Eye (tissue), 1 donor: ENCODE measurements at places on chromosomes 6 and 20.
A peak's percentile ranks its signal among the peaks of the same experiment; 100 is the strongest.

- DNase-seq: no peak
Measured at GRCh38 chr6:25157183-25157582, 122.0 kb upstream of the CARMIL1 start.

DNA sequence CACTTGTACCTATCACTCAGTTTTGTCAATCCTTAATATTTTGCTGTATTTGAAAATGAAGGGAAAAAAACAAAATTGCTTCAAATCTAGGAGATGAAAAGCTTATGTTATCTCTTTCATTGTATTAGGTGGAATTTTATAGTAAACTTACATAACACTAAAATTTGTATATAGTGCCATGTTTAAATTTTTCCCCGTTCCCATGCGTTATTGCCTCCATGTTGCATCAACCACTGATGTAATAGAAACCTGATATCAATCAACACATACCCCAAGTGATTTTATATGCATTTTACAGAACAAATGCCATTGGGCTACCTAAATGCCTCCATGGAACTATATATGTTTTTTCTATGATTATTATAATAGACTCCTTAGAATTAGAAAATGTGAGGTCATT, 14.8 kb upstream of the TREM2 start:
- DNase-seq: no peak

GRCh38 chr6:93300661-93301060, 118.7 kb downstream of the EPHA7 start:
- DNase-seq: no peak

DNA sequence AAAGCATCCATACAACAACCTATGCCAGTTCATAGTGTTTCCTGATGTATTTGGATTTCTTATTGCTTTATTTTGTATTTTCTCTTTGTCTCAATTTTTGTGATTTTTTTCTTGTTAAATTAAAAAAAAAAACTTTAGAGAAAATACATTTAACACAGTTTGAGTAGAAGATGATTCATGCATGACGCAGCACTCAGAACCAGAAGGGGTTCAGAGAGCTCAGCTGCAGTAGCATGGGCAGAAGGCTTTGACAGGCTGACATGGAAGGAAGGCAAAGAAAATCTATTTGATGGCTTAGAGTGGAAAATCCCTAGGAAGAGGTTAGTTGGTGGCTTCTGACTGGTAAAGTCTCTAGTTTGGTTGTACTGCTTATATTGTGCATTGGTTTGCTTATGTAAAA, 207.2 kb upstream of the STXBP5 start:
- DNase-seq: no peak

- DNase-seq: peak; percentile 16
Measured at GRCh38 chr6:9140951-9141460, 705.7 kb upstream of the SLC35B3 start.

- no peak for DNase-seq
Measured at GRCh38 chr6:132571774-132572173, 1.7 kb downstream of the TAAR6 start.

DNA sequence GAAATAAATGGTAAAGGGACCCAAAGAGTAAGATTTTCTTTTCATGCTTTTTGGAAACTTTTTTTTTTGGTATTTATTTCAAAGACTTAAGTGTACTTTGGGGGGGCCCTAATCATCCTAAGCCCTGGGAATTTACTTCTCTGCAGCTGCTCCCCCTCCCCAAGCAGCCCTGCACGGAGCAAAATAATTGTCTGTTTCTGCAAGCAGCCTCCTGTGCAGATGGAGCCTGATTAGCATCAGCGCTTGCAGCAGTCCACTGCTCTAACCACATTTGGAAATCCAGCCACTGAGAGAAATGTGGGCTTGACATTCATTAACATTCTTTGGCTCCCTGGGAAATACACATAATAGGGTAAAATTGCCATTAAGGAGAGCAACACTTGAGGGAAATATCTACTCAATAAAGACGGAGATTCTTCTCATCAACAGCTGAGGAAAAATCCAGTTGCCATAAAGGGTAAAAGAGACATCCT, 309.2 kb upstream of the MAP3K7 start:
- peak; percentile 61 for DNase-seq

DNA sequence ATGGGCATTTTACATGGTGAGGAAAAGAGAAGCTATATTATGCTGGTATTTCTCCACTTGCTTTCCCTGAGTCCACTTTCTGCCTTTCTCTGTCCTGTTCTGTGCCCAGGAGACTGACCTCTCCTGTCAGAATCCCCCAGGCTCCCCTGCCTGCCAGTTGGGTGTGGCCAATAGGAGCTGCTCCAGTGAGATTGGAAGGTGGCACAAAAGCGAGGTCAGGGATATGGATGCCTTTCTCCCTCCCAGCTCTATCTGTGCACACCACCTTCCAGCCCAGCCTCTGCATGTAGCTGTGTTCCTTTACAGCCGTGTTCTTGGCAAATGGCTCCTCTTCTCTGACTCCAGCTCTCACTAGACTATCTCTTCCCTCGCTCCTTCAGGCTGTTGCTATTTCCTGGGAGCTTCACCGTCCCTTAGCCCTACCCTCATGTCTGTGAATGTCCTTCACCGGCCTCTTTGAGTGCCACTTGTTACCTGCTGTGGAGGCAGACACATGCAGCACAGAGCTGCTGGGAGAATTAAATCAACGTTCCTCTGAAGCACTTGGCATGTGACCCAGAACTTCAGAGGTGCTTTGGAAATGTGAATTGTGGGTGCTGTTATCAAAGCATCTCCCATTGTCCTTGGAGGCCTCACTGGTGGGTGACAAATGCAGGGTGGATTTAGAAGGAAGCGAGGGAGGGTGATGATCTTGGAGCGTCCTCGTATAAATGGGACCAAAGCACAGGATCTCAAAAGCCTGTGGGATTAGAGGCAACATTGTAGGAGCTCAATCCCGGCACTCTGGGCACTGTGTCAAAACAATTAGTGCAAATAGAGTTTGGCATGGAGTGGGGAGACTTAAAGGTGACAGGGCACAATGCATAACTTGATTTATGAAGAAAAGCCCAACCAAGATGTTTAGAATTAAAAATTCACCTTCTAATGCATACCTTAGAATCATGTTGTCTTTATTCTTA, 28.9 kb upstream of the RALGAPA2 start:
- DNase-seq: no peak

DNA sequence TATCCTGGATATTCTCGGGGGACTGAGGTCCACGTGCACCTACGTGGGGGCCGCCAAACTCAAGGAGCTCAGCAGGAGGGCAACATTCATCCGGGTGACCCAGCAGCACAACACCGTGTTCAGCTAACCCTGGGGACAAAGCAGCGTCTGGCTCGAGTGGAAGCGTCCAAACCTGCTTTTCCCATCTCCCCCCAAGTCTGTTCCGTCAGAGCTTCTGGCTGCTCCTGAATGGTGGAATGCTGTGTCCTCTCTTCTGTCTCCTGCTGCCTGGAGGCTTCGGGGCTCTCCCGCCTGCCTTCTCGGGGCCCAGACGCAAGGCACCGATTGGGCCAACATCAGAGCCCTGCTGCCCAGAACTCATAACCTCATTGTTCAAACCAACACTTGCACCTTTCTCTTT, 56.7 kb downstream of the GMPR start:
- DNase-seq: no peak

GRCh38 chr20:25466846-25467245, 59.4 kb downstream of the GINS1 start:
- no peak for DNase-seq

GRCh38 chr6:148223424-148223842, 119.2 kb upstream of the SASH1 start:
- DNase-seq: no peak

- DNase-seq: no peak
Measured at GRCh38 chr6:146642921-146643320, 44.1 kb downstream of the ADGB start.

DNA sequence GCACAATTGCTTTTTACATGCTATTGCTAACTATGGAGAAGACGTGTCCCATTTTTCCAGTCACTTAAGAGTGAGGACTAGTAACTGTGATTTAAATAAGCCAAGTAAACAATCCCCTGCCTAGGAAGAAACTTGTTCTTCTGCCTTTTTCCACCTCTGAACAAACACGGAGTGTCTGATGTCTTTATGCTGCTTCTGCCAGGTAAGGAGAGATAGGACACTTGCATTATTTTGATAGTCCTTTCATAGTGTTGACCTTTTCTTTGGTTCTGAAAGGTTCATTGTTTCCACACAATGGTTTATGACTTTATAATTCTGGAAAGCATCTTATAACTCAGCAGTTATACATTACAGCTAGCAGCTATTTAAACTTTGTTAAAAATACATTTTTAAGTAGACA, 8.4 kb downstream of the LRP11 start:
- no peak for DNase-seq

- no peak for DNase-seq
Measured at GRCh38 chr20:19934792-19935491, 82.2 kb upstream of the NAA20 start.

GRCh38 chr20:47205577-47206123, 150.8 kb downstream of the ZMYND8 start:
- DNase-seq: peak; percentile 85

GRCh38 chr6:11535801-11536230, 1.7 kb upstream of the TMEM170B start:
- DNase-seq: peak; percentile 54

DNA sequence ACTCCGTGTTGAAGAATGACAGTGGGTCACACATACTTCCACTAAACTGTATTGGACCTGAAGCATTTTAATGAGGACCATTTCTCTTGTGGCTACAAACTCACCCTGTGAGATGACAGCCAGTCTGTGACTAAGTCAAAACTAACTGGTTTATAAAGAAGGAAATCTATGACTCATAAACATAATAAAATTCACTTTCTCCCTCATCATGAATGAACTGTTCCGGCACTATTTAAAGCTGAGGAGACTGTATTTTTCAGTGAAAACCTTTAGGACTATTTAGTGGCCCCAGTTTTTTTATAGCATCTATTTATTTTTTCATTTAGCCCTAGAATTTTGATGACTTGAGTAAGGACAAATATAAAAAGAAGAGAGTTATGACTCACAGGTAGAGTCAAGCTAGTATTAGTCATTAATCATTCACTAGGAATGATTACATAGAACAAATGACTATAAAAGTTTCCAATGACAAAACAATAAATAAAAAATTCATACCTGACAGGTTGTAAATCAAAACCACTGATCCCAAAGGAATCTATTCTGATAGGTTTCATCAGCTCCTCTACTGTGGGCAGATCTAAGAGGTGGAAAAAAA, 34.2 kb downstream of the CEP162 start:
- DNase-seq: no peak

DNA sequence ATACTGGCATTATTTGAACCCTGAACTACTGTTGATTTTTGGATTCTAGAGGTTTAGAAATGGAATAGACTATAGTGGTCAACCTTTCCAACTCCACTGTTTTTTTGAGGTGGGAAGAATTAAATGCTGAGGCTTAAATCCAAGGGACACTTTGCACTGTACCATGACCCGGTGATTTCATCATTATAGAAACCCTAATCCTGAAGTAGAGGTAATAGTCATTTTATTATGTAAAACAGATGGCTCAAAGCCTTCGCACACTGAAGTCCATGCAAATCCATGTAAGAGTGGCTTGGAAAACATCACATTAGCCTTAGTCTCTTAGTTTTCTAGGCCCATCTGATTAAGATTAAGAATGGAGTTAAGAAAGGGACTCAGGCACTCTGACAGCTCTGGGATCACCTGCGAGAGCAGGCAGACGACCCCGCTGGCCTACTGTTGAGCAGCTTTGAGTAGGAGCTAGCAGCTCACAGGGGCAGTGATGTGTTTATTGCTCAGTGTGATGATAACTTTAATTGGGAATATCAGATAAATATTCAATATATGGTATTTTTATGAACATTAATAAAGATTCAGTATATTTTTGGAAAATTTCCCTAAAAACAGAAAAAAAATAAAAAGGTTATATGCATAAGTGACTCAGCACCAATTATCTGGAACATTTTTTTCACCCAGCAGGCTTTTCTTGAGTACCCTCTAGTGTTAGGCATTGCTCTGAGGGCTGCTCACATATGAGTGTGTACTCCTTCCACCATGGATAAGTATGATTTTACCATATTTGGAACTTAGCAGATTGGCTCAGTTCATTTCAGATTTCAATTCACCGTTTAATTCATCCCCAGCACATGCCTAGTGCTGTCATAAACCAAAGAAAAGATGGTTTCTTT, 13.4 kb downstream of the SLX4IP start:
- no peak for DNase-seq

GRCh38 chr6:44415873-44416502, 28.5 kb downstream of the CDC5L start:
- DNase-seq: no peak

GRCh38 chr6:142058551-142059290, 74.0 kb upstream of the GJE1 start:
- no peak for DNase-seq

DNA sequence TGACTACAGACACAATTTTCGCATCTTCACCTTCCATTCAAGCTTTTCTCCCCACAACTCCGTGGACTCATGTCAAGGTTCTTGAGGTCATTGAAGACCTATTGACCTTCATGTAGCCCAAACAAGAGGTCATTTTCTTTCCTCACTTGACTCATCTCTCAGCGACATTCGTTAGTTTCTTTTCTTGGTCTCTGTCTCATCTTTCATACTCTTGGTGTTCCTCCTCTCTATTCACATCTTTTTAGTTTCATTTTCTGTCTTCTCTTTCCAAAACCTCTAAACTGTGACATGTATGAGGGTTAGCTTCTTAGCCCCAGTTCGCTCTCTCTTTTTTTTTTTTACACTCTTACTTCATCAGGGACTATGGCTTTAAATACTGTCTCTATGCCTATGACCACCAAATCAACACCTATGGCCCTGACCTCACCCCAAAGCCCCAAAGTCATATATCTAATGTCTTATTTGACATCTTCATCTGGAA, 128.6 kb upstream of the BACH2 start:
- DNase-seq: no peak

- DNase-seq: no peak
Measured at GRCh38 chr6:82867946-82868345, 197.7 kb downstream of the UBE3D start.

GRCh38 chr20:50848846-50849673, 54.2 kb downstream of the BCAS4 start:
- DNase-seq: peak; percentile 32

- no peak for DNase-seq
Measured at GRCh38 chr6:83096791-83097190, 29.3 kb downstream of the DOP1A start.

- DNase-seq: no peak
Measured at GRCh38 chr6:6682225-6682624, 93.7 kb downstream of the LY86 start.

- DNase-seq: no peak
Measured at GRCh38 chr20:63964412-63964811, 5.3 kb downstream of the ZNF512B start.

DNA sequence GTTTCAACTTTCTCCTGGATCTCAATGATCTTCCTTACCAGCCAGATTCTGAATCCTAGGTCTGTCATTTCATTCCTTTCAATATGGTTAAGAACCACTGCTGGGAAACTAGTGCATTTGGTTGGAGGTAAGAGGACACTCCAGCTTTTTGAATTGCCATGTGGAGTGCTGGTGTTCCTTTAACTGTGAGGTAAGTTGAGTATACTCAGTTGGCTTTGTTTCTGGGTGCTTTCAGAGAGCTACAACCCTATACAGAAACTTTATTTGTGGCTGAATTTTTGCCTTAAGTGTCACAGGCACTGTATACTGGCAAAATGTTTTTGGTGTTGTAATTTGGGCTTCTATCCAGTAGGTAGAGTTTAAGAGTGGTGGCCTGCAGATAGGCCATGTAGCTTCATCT, 175.8 kb downstream of the TBC1D32 start:
- no peak for DNase-seq

GRCh38 chr6:36463676-36464075, 20.9 kb downstream of the KCTD20 start:
- no peak for DNase-seq

- no peak for DNase-seq
Measured at GRCh38 chr6:18087396-18088165, 34.9 kb downstream of the NHLRC1 start.
